ENCODE measurements at places on chromosomes 6 and 20.

DNA sequence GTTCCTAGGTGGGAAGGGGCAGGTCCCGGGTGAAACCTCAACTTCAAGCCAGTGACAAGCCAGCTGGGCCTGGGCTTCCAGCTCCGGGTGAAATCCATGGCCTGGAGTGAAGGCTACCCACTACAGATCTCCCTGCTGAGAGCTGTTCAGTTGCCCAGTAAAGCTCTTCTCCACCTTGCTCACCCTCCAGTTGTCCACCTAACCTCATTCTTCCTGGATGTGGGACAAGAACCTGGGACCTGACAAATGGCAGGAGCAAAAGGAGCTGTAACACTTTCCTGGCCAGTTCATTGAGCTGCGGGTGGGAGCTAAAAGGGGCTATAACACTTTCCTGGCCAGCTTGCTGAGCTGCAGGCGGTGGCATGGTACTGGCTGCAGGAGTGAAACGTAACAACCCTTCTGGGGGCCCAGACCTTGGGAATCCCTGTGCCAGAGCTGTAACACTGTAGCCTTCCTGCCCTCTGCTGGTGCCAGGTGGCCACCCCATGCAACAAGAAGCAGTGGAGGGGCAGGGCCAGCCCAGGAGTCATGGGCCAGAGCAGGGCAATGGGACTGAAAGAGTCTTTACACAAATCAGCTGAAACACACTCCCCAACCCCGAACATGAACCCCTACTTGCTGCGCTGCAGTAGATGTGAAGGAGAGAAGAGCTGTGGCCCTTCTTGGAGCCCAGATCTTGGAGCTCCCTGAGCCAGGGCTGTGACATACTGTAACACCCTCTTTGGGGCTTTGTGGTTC lies 3.6 kb upstream of the HINT3 start:
- DNase-seq, result no peak

GRCh38 chr20:63579017-63579694 lies 5.1 kb upstream of the HELZ2 start:
- DNase-seq, result no peak

GRCh38 chr6:96923871-96924493 lies 546 bp upstream of the KLHL32 start:
- DNase-seq, result peak; percentile 79

GRCh38 chr6:145235207-145235606 lies 500.1 kb downstream of the EPM2A start:
- no peak for DNase-seq

DNA sequence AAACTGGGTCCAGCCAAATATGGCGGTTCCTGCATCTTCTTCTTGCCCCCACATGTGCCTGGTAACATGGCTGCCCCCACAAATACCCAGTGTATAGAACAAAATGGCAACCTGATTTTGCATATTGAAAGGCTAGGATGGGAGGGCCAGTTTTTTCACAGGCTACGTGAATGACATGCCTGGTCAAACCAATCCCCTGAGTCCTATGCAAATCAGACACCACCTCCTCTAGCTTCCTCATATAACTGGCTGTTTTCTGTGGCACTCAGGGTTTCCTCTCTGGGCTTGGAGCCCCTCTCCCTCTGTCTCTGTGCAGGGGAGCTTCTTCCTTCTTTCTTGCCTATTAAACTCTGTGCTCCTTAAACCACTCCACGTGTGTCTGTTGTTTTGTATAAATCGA lies 372.1 kb downstream of the KIF16B start:
- no peak for DNase-seq

GRCh38 chr20:18879262-18879661 lies 65.7 kb downstream of the SCP2D1 start:
- DNase-seq, result no peak

DNA sequence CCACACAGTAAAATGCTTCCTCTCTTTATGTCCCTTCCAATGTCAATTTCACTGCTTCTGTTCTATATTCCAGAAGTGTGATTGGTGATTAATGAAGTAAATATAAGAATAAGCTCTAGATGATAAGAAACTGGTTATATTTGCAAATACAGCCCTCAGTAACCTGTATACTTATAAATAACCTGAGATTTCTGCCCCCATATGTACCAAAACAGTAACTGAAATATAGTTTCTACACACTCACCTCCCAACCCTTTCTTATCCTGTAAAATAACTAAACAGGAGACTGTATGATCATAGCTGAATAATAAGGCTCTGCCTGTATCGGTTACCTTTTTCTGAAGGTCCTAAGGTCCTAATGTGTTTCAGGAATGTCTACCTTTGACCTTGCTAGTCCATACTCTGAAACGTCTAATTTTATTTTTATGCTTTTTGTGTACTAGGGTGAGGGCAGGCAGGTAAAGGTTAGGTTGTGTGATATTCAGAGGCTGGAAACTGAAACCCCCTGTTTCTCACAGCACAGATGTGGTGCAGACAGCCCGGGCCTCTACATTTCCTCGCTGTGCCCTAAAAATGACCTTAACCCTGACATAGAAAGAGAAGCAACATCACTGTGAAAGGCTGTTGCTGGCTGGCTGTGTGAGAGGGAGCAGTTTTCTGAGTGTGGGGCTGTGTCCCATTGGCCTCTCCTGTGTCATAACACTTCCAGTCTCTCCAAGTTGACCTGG lies 378.8 kb downstream of the CENPW start:
- no peak for DNase-seq

All from DMS79 treated with DMSO at 0.1 percent for 48 hours (cell line).